RCC 7860 (cell line): ENCODE measurements at places on chromosomes 5 and 9.

DNA sequence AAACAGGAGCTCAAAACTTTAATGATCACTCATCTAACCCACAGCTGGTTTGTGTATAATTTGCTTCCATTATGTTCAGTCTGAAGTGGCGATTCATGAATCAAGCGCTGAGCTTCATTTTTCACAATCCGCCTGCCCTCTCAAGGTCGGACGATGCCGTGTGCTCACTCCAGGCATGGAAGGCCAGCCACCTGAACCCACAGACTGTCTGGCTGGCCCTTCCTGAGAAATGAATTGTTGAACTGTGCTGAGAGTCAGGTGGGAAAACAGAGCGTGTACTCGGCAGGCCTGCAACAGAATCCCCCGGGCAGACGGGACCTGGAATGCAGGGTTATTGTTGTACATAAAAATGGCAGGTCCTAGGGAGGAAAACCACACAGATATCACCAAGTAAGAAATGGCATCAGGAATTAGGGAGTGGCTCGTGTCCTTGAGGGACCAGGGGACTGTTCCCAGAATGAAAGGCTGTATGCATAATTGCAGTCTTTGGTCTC lies 375.7 kb downstream of the IRX2 start:
- no peak for DNase-seq

DNA sequence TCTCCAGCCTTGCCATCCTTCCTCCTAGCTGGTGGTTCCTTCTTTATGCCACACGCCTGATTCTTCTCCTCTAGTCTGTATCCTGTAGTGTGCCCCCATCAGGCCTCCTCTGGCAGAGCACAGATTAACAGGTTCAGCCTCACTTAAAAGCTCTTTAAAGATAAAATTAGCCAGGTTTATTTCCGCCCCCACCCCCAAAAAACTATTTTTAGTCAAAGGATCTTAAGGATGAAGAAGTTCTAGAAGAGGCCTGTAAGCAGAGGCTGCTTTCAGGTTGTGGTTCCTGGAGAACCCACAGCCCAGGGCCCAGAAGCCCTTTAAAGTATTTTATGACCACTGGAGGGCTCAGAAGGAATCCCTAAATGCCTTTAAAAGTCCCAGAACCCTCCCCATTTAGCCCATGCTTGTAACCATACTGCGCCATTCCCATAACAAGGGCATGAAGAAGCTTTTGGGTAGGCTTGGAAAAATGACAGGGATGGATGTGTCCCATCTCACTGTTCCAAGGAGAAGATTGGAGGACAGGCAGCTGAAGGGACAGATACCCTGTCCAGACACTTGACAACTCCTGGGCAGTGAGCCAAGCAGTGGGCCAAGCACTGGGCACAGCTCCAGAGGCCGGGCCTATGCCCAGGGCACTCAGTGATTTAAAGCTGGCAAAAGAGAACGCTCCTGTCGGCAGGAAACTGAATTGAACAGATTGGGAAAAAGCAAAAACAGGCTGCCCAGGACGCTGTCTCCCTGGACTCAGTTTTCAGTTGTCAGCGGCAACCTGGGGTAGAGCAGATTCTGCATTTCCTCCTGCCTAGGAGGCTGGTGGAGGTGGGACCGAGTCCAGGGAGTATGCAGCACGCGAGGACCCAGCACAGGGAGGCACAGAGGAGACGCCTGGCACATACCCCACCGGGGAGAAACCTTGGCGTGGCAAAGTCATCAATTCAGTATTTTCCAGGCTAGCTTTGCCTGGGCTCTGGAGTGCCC lies 106.3 kb upstream of the SSBP2 start:
- peak; percentile 18 for DNase-seq

GRCh38 chr5:174725261-174725990 lies 1.0 kb downstream of the MSX2 start:
- no peak for DNase-seq

DNA sequence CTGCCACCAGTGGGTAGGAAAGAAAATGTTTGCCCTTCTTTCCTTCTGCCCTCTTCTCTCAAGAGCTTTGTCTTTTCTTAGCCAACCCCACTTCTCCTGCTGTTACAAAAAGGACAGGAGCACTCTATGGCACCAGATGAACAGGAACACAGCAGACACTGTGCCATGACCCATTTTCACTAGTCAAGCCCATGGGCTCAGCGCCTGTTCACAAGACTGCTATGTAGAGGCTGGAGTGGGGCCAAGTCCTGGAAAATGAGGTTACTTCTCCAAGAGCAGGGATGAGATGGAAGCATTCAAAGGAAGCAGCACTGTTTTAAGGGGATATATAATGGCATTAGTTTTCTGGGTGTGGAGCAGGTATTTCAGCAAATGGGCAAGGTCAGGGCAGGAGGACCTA lies 46.8 kb upstream of the GRAMD2B start:
- DNase-seq: no peak

GRCh38 chr9:136527721-136528710 lies 17.8 kb downstream of the NOTCH1 start:
- no peak for DNase-seq

- no peak for DNase-seq
Observed at GRCh38 chr9:354453-354852, 139.8 kb downstream of the DOCK8 start.

- no peak for DNase-seq
Observed at GRCh38 chr5:33491941-33492340, 51.2 kb downstream of the TARS1 start.

DNA sequence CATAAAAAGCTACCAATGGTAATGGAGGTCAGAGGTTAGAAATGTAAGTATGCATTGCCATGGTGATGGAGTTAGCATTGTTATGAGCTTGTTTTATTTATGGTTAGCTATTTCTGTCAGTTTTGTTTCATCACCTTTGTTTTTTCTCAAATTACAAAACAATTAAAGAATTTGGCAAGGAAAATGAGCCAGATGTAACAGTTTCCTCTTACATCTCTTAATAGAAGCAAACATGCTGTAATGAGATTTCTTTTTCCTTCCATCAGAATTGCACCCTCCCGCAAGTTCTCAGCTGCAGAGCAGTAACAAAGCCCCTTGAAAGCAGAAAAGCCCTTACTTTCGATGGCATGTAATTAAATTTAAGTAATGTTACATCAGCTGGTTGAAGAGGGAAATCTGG lies 233.0 kb downstream of the SGCD start:
- DNase-seq: no peak

DNA sequence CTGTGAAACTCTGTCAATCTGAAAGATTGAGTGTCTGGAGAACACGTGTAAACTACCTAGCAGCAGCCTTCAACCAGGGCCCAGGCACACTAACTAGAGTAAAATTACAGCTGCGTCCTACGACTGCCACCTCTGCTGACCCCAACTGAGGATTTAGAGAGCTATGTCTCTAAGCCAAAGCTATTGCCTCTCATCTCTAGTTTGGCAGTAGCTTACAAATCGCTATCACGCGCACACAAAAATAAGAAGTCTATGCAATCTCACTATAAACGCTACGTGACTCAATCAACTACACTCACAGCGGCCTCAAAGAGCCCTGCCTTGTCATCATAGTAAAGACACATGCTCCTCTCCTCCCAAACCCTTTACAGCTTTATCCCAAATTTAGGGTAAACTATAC lies 8.7 kb downstream of the PPP6C start:
- no peak for DNase-seq

DNA sequence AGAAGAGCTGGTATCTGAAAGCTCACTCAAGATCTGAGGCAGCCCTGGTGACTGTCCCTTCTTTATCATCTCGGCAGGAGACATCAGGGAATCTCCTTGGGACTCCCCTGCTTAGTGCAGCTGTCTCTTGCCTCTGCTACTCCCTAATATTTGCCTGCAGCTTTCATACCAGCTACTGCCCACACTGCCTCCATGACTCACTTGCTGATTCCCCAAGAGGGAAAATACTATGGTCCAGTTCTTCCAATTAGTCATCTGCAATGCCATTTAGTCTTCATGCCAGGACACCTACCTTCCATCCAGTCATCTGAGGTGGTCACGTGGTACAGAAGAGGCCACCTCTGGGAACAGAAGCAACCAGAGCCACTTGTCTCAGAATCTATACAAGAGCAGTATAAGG lies 270.8 kb downstream of the NTRK2 start:
- DNase-seq: peak; percentile 71

DNA sequence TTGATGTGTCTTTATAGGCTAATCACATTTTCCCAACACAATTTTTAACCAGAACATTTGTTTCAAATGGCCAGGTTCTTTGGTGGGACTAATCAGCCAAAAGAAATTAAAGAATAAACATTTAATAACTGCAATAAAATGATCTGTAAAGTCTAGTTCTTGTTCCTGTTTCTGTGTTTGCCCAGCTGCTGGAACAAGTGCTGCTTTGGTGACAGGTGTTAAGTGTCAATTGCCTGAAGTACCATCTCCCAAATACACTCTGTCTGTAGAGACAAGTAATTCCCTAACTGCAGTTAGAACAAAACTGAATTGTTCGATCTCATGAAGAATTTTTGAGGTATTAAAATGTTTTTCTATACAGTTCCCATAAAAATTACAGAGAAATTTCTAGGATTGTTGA lies 402.3 kb upstream of the CHD1 start:
- DNase-seq: no peak

DNA sequence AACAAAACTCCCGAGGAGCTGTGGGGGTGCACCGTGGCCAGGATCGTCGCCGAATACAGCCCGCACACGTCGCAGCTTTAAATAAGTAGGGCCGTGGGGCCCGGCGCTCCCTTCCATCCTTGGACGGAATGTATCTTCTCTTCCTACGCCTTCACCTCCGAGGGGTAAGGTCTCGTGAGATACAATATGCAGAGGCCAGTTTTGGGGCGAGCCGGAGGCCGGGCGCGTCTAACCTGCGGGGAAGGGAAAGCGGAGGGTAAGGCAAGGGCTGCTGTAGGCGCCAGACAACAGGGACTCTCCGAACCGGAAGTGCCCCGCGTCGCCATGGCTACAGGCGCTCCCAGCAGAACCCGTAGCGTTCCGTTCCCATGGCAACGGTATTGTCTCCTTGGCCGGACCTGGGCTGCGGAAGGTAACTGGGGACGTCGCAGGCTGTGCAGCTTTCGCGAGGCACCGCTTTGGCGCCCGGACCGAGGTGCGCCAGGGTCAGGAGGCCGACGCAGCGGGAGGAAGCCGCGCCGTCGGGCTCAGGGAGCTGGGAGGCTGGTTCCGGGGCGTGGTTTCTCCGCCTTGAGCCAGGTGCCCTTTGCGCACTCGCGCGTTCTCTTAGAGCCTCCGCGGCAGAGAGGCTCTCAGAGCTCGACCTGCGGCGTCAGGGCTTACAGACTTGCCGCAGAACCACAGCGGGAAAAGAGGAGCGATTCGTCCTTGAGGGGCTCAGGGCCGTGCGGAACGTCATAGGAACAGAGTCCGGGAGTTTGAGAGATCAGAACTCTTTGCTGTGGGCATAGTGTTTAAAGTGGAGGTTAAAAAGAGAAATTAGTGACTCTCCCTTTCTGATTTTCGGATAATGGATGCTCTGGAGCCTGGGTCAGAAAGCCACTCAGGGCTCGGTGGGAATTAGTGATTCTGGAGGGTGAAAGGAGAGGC lies at the start of gene TTC23L:
Gene TTC23L (plus strand): TSS at position 380 of the 930 bp plus-strand sequence. CDS start 1,508 bp downstream, outside the sequence.
- peak; percentile 88 for DNase-seq

GRCh38 chr9:96413302-96414221 lies 4.6 kb downstream of the ZNF367 start:
- DNase-seq: no peak

GRCh38 chr5:180691046-180691445 lies 41.6 kb upstream of the FLT4 start:
- DNase-seq: no peak

- no peak for DNase-seq
Observed at GRCh38 chr5:154141745-154142221, 48.8 kb upstream of the GALNT10 start.

GRCh38 chr5:102670224-102670836 lies 84.8 kb upstream of the PAM start:
- no peak for DNase-seq

DNA sequence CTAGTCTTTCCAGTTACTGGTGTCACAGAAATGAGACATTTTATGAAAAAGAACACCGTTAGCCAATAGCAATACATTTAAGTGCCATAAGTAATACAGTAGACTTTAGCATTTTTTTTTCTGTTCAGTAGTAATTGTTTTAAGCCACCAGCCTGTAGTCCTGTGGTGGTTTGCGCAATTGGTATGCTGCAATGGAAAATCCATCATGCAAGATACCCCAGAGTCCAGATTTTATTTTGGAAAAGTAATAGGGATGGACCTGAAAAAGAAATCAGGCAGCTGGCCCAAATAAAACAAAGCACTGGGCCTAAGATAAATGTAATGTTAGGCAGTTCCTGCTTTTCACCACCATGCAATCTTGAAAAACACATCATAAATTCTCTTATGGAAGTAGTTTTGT lies 94.6 kb upstream of the RASGRF2 start:
- no peak for DNase-seq

GRCh38 chr5:164581889-164582288 lies 1076.5 kb downstream of the MAT2B start:
- no peak for DNase-seq

- no peak for DNase-seq
Observed at GRCh38 chr9:121038362-121038761, 11.7 kb downstream of the C5 start.

GRCh38 chr9:131237291-131237690 lies 39.0 kb downstream of the FAM78A start:
- DNase-seq: no peak

GRCh38 chr9:126852086-126852688 lies 8.3 kb upstream of the ZBTB34 start:
- no peak for DNase-seq

DNA sequence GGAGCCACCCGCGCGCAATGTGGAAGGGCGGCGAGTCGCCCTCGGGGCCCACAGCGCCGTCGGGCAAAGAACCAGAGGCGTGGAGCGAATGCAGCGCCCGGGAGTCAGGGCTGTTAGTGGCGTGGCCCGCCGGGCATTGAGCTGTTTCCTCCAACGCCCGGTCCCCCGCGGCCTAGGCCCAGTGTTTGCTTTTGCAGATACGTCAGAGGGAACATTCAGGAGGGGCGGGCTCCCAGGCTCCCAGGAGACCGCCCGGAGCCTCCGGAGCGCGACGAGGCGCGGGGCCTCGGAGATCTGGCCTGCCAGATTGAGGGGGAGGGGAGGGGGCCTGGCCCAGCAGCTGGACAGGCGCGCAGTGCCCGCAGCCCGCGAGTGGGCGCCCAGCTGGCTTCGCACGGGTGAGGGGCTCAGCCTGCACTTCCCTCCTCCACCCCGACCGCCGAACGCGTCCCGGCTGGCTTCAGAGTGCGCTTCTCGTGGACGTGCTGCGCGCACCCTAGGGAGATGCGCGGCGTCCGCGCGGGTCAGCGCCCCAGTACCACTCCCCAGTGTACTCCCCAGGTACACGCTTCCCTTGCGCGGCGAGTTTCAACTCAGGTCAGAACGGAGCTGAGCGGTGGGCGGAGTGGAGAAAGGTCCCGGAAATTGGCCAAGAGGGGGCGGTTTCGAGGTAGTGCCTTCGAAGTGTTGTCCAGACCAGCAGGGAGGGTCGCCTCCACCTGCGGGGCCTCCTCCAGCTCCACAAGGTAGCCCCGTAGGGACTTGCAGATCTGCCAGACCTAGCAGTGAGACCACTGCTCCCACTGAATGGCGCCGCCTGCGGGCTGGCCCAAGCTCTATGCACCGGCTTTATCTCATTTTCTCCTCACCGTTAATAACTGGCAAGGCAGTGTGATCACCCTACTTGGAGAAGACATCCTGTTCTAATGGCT lies 130.4 kb downstream of the TMEM174 start:
- no peak for DNase-seq
